ENCODE measurements at places on chromosomes 4 and X.

DNA sequence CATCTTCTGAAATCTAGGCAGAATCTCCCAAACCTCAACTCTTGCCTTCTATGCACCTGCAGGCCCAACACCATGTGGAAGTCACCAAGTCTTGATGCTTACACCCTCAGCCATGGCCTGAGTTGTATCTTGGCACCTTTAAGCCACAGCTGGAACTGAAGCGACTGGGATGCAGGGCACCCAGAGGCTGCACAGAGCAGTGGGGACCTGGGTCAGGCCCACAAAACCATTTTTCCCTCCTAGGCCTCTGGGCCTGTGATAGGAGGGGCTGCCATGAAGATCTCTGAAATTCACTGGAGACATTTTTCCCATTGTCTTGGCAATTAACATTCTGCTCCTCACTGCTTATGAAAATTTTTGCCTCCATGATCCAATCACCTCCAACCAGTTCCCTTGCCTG is 1388.5 kb downstream of the ADGRL3 start:
- DNase-seq = no peak

DNA sequence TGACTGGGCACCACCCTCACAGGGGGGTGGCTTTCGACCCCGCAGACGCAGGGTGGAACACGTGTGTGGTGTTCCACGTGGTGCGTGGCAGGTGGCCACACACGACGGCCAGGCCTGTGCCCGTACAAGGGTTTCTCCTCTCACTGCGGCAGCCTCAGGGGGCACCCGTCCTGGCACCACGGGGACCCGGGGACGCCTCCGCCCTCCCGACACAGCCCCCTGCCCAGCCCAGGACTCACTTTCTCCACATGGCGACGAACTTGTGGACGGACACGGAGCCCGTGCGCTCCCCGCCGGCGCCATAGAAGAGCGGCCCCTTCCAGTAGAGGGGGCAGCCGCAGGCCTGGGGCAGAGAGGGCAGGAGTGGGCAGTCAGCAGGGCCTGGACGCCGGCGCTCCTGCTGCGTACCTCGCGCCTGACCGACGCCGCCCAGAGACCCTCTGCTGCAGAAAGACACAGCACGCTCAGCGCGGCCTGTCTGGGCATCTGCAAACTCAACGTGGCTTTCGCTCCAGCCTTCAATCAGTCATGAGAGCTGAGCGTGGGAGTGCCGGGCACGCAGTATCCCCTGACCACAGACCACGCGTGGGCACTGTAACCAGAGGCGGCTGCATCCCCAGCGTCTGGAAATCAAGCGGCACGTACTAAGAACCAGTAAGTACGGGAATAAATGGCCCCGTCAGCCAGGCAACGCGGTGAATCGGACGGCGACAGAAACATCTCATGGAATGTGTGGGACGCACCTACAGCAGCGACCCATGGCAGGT is 28.9 kb upstream of the GTPBP6 start:
- no peak for DNase-seq

DNA sequence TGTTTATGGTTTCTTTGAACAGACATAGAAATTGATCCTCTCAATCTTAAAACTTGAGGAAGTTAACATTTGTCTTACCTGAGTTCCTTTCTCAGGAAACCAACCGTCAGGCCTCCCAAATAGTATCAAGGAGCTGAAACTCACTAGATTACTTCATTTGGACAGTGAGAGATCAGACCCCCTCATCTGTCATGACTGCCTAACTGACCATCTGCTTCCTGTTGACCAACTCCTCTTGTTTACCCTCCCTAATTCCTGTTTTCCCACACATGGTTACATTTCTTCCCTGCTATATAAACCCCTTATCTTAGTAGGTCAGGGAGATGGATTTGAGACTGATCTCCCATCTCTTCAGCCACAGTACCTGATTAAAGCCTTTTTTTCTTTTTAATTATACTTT is 46.2 kb upstream of the NMU start:
- no peak for DNase-seq

- no peak for DNase-seq
Observed at GRCh38 chr4:53908661-53909078, 155.7 kb downstream of the CHIC2 start.

GRCh38 chr4:138555108-138555507 is 313.0 kb upstream of the SLC7A11 start:
- no peak for DNase-seq

- no peak for DNase-seq
Observed at GRCh38 chr4:104395168-104395614, 99.5 kb downstream of the CXXC4 start.

GRCh38 chr4:86927843-86928395 is 6.9 kb upstream of the AFF1 start:
- DNase-seq = no peak

- no peak for DNase-seq
Observed at GRCh38 chrX:102847362-102847761, 89.7 kb upstream of the RAB40AL start.
